SJSA1 (cell line): ENCODE measurements at places on chromosomes 12 and 14. TPM values are rescaled to one million over a fixed set of nuclear protein-coding genes. Genes with fewer than 3 reads are reported as not detected.
A peak's percentile ranks its signal among the peaks of the same experiment; 100 is the strongest.

- no peaks in the 10 kb centered on the region for H3K4me1 ChIP-seq
- H3K27me3 ChIP-seq, result no peaks in the 10 kb centered on the region
- H3K27ac ChIP-seq, result no peak overlapping the region
Measured at GRCh38 chr14:30129807-30130206, 202.2 kb upstream of the PRKD1 start.

- H3K27me3 ChIP-seq, result no peaks in the 10 kb centered on the region
- DNase-seq, result no peak
- H3K27ac ChIP-seq, result no peak overlapping the region
- no peak overlapping the region for H3K4me3 ChIP-seq
- H3K4me1 ChIP-seq, result peaks cover 17% of the 10 kb centered on the region
- H3K36me3 ChIP-seq, result no peaks in the 10 kb centered on the region
Measured at GRCh38 chr14:105326891-105327694, 12.5 kb downstream of the PACS2 start.

DNA sequence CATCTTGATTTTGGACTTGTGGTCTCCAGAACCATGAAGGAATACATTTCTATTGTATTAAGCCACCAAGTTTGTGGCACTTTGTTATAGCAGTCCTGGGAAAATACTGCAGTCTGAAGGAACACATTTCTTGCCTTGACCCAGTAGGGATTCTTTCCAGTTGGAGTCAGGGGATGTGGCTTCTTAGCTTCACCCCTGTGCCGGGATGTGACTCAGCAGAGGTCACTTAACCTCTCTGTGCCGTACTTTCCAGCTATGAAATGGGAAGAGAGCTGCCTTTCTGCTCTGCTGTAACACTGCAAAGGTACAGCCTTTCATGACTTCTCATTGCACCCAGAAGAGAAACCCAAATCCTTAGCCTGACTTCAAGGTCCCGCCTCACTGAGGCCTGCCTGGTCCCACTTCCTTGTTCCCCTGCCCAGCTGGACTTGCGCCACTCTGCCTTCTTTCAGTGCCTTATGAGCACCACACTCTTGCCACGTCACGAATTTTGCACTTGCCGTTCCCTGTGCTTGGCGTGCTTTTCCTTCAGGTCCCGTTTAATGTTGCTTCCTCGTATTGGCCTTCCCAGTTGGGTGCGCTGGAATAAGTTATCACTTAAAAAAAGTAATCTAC, 24.2 kb downstream of the CHST11 start:
- no peak overlapping the region for H3K4me3 ChIP-seq
- no peaks in the 10 kb centered on the region for H3K36me3 ChIP-seq
- no peaks in the 10 kb centered on the region for H3K27me3 ChIP-seq
- no peak overlapping the region for H3K27ac ChIP-seq

- no peaks in the 10 kb centered on the region for H3K36me3 ChIP-seq
- peaks cover 11% of the 10 kb centered on the region for H3K4me1 ChIP-seq
- H3K27me3 ChIP-seq, result peaks cover 27% of the 10 kb centered on the region
- no peak overlapping the region for H3K27ac ChIP-seq
- no peak for DNase-seq
Measured at GRCh38 chr12:132186208-132186856, 42.1 kb downstream of the NOC4L start.

Gene WIF1
- not detected in 2 replicates for total RNA-seq

Gene GLS2
- total RNA-seq, result not detected in 2 replicates

Gene C12orf54
- 0.53 TPM in 1 of 2 replicates, not detected in the other for total RNA-seq

Gene KLRG1
- 0.13 TPM in 1 of 2 replicates, not detected in the other for total RNA-seq

DNA sequence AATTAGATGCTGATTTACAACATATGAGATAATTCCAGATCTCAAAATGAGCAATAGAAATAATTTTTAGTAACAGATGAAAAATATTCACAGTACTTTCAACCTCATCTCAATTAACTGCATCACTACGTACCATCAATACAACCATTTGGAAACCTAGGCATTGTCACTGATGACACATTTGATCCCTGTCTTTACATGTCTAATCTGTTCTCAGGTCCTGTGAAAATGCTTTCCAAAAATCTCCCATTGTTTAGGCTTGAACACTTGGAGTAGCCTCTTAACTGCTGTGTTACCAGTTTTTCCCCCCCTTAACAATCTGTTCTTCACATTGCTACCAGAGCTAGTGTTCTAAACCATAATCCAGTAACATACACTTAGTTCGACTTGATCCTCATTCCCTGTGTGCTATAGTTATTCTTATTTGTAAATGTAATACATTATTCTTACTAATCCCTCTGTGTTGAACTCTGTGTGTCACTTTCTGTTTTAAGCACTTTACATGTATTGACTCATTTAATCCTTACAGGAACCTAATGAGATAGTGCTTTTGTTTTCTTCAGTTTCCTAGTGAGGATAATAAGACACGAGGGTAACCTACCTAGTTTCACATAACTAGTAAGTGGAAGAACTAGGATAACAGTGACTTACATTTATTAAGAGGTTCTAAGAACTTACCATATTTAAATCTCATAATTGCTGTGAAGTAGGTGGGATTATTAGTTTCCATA, 41.7 kb downstream of the LARP4 start:
- H3K27me3 ChIP-seq, result no peaks in the 10 kb centered on the region
- no peak overlapping the region for H3K4me3 ChIP-seq
- H3K36me3 ChIP-seq, result peaks cover 67% of the 10 kb centered on the region
- no peak overlapping the region for H3K27ac ChIP-seq

DNA sequence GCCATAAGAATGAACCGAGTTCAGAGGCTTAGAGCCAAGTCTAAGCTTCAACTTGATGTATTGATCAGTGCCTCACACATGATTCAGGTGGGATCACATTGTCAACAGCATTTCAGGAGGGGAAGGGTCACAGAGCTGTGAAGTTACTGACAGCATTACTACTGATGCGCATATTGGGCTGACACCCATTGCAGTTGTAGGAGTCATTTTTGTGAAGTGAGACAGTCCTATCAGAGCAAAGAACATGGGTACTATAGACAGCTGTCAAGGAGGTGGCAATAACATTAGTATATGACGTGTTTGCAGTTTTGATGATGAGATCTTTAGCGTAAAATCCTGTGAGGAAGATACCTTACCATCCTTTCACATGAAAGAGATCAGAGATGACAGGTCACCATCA, 206.0 kb upstream of the RBM19 start:
- H3K36me3 ChIP-seq, result no peaks in the 10 kb centered on the region
- H3K4me3 ChIP-seq, result no peak overlapping the region
- no peaks in the 10 kb centered on the region for H3K27me3 ChIP-seq
- H3K27ac ChIP-seq, result no peak overlapping the region
- DNase-seq, result no peak
- H3K4me1 ChIP-seq, result no peaks in the 10 kb centered on the region

DNA sequence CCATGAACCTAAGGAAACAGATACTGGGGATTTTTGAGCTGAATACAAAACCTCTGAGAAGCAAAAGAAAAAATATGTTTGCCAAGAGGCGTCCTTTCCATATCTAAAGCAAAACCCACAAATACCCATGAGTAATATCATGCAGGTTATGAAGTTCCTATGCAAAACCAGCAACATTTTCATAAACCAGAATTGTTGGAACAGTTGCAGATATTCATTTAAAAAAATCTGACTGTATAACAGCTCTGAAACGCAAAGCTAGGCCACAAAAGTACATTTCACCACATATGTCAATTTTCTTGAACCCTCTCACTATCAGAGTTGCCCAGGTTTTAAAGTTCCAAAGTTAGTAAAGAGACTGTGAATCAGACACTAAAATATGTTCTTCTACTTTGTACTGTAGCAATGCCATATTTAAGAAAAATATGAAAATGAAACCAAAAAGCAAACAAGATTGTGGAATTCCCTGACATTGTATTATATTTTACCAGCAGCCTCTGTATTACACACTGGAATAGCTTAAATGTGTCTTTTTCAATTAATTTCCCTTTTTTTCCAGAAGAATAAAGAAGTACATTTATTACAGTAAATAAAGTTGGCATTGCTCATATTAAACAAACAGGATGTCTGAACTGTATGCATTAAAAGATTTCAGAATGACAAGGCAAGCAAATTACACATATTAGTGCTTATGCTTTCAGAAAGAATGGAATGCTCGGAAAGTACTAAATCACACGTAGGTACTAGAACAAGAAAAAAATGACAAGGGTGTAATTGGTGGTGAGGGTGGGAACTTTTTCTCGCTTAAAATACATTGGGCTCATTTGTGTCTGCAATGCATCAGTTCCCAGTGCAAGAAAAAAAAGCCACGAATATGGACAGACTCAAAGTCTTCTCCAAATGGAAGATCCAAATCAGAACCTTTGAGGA, 33.6 kb upstream of the HIF1A start:
- peak overlapping the region; percentile 2 for H3K27ac ChIP-seq
- H3K4me1 ChIP-seq, result peaks cover 21% of the 10 kb centered on the region
- H3K27me3 ChIP-seq, result no peaks in the 10 kb centered on the region
- no peak for DNase-seq

DNA sequence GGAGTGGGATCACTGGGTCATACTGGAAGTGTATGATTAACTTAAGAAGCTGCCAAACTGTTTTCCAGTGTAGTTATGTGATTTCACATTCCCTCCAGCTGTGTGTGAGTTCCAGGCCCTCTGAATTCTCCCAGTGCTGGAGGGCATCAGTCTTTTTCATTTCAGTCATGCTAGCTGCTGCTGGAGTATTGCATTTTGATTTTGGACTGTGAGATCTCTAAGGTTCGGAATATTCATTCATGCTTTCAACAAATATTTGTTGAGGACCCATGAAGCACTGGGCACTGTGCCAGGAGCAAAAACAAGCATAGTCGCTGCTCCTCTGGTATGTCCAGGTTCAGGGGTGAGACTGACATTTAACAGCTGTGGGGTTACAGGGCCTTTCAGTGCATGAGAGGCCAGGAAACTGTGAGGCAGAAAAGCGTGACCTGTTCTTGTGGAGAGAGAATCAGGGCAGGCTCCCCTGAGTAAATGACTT, 133.2 kb downstream of the SCARB1 start:
- H3K36me3 ChIP-seq, result peaks cover 34% of the 10 kb centered on the region
- peaks cover 62% of the 10 kb centered on the region for H3K4me1 ChIP-seq
- no peak overlapping the region for H3K4me3 ChIP-seq
- no peak for DNase-seq
- H3K27me3 ChIP-seq, result no peaks in the 10 kb centered on the region

GRCh38 chr12:4037747-4038312, 164.6 kb upstream of the PARP11 start:
- H3K4me1 ChIP-seq, result no peaks in the 10 kb centered on the region
- H3K27ac ChIP-seq, result no peak overlapping the region
- H3K27me3 ChIP-seq, result peaks cover 2% of the 10 kb centered on the region; the same call in 1 of the 2 replicates

- H3K4me1 ChIP-seq, result no peaks in the 10 kb centered on the region
- DNase-seq, result no peak
- H3K4me3 ChIP-seq, result no peak overlapping the region
- H3K27ac ChIP-seq, result no peak overlapping the region
Measured at GRCh38 chr12:33529031-33529430, 89.4 kb upstream of the SYT10 start.

Gene ESPL1
- 20.2 and 28.0 TPM in 2 replicates for total RNA-seq

- H3K4me1 ChIP-seq, result no peaks in the 10 kb centered on the region
- H3K36me3 ChIP-seq, result no peaks in the 10 kb centered on the region
- H3K4me3 ChIP-seq, result no peak overlapping the region
- DNase-seq, result no peak
- no peak overlapping the region for H3K27ac ChIP-seq
- H3K27me3 ChIP-seq, result no peaks in the 10 kb centered on the region; the same call in 1 of the 2 replicates
Measured at GRCh38 chr12:3587402-3588013, 96.5 kb downstream of the PRMT8 start.

GRCh38 chr12:94204499-94205247, 56.3 kb downstream of the PLXNC1 start:
- no peaks in the 10 kb centered on the region for H3K36me3 ChIP-seq
- H3K4me3 ChIP-seq, result no peak overlapping the region
- no peak for DNase-seq
- H3K27me3 ChIP-seq, result peaks cover 3% of the 10 kb centered on the region
- no peak overlapping the region for H3K27ac ChIP-seq

DNA sequence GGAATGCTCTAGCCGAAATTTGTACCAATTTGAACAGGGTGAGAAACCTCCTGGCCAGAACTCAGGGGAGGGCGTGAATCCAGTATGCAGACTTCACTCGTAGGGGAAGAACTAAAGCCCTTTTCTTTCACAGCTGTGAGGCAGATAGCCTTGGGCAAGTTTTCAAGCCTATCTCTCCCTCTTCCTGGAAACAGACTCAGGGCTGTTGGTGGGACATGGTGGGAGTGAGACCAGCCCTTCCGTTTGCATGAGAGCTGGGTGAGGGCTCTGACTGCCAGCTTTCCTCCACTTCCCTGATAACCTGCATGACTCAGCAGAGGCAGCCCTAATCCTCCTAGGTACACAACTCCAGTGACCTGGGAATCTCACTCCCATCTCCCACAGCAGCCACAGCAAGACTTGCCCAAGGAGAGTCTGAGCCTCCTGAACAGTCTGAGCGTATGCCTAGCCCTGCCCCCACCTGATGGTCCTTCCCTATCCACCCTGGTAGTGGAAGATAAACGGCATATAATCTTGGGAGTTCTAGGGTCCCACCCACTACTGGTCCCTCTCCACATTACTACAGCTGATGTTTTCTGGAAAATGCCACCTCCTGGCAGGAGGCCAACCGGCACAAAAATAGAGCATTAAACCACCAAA, 170.1 kb upstream of the AMIGO2 start:
- H3K4me3 ChIP-seq, result no peak overlapping the region
- DNase-seq, result no peak
- H3K4me1 ChIP-seq, result 0 out of 2 replicates have a peak, but pooled peaks cover 11% of the 10 kb centered on the region

DNA sequence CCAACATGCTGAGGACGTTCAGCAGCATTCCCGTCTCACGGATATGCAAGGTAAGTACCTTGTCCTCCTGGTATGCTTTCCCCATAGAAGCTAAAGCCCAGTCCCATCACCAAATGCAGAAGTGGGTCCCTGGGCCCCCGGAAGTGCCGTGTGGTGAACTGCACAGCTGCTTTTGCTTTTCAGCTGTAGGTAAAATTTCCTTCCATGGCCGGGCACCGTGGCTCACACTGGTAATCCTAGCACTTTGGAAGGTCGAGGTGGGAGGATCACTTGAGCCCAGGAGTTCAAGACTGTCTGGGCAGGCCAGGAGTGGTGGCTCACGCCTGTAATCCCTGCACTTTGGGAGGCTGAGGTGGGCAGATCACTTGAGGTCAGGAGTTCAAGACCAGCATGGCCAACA, 44.1 kb downstream of the HSP90AA1 start:
- peaks cover 94% of the 10 kb centered on the region for H3K36me3 ChIP-seq
- no peak overlapping the region for H3K27ac ChIP-seq
- no peaks in the 10 kb centered on the region for H3K27me3 ChIP-seq
- DNase-seq, result no peak
- H3K4me3 ChIP-seq, result no peak overlapping the region
- no peaks in the 10 kb centered on the region for H3K4me1 ChIP-seq

Gene TAS2R50
- 0.84 TPM in 1 of 2 replicates, not detected in the other for total RNA-seq

- DNase-seq, result no peak
- H3K27me3 ChIP-seq, result no peaks in the 10 kb centered on the region
- no peaks in the 10 kb centered on the region for H3K36me3 ChIP-seq
- no peak overlapping the region for H3K4me3 ChIP-seq
- no peaks in the 10 kb centered on the region for H3K4me1 ChIP-seq
Measured at GRCh38 chr14:93725002-93725582, 63.2 kb downstream of the PRIMA1 start.

- H3K27ac ChIP-seq, result no peak overlapping the region
- H3K4me1 ChIP-seq, result no peaks in the 10 kb centered on the region
- no peaks in the 10 kb centered on the region for H3K27me3 ChIP-seq
- no peaks in the 10 kb centered on the region for H3K36me3 ChIP-seq
- no peak overlapping the region for H3K4me3 ChIP-seq
Measured at GRCh38 chr12:88458327-88458726, 121.9 kb downstream of the KITLG start.

Gene TAS2R43
- 0.29 TPM in 1 of 2 replicates, not detected in the other for total RNA-seq

- no peaks in the 10 kb centered on the region for H3K27me3 ChIP-seq
- peaks cover 39% of the 10 kb centered on the region for H3K4me1 ChIP-seq
- peak; percentile 75 for DNase-seq
- peaks cover 97% of the 10 kb centered on the region for H3K36me3 ChIP-seq
Measured at GRCh38 chr12:6867413-6868210, at the start of gene TPI1. Gene TPI1 (plus strand): TSS chr12:6867531. CDS start chr12:6867567, 36 bp downstream.
